ENCODE measurements at places on chromosomes 12 and 14.

DNA sequence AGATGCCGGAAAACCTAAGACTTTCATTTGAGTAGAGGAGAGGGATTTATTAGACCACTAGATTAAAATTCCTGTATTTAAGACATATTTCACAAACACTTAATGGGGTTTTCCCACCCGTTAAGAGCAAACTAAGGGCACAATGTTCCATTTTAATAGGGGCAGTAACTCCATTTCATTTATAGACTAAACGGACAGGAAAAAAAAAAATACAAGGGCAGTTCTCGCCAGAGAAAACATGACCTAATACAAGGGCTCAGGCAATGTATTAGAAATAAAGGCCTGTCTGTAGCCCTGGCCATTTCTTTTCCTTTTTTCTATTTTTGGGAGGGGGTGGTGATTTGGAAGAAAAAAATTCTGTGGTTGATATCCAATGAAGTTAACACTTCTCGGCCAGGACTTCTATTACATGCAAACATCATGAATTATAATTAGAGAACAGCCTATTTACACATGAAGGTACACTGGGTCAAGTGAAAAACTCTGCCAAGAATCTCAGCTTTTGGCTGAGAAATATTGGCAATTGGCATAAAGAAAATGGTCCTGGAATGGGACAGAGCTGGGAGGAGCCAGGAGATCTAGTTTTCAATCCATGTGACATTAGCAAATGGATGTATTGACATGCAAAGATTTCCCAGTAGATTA is 641.1 kb upstream of the TBX3 start:
- DNase-seq = no peak

DNA sequence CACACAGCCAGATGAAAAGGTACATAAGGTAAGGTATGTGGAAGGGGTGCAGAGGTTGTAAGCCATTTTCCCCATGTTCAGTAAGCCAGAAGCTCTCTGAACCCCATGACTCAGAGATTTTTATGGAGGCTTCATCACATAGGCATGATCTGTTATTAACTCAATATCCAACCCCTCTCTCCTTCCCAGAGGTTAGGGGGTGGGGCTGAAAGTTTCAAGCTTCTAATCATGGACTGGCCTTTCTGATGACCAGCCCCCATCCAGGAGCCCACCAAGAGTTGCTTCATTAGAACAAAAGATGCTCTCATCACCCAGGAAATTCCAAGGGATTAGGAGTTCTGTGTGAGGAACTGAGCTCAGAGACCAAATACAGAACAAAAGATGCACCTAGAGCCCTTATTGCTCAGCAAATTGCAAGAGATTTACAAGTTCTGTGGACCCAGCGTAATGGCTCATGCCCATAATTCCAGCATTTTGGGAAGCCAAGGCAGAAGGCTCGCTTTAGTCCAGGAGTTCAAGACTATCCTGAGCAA is 103.2 kb upstream of the DAAM1 start:
- DNase-seq = no peak

DNA sequence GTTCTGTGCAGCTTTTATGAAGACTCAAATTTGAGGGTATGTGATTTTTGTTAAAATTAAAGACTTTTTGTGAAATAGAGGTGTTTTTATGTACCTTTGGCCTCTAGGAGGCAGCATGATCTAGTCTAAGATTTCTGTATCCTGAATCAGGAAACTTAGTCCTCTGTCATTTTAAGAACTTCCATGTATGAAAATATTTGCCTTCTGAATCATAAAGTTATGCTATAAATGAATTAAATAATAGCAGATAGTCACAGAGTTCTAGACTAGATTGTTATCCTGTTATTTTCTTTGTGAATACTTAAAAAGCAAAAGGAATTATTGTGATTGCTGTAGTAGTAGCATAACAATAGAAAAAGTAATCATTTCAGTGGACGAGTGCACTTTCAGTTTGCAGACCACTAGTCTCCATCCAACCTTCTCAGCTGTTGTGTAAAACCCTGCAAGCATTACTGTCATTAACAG is 56.3 kb downstream of the FGD4 start:
- no peak for DNase-seq

DNA sequence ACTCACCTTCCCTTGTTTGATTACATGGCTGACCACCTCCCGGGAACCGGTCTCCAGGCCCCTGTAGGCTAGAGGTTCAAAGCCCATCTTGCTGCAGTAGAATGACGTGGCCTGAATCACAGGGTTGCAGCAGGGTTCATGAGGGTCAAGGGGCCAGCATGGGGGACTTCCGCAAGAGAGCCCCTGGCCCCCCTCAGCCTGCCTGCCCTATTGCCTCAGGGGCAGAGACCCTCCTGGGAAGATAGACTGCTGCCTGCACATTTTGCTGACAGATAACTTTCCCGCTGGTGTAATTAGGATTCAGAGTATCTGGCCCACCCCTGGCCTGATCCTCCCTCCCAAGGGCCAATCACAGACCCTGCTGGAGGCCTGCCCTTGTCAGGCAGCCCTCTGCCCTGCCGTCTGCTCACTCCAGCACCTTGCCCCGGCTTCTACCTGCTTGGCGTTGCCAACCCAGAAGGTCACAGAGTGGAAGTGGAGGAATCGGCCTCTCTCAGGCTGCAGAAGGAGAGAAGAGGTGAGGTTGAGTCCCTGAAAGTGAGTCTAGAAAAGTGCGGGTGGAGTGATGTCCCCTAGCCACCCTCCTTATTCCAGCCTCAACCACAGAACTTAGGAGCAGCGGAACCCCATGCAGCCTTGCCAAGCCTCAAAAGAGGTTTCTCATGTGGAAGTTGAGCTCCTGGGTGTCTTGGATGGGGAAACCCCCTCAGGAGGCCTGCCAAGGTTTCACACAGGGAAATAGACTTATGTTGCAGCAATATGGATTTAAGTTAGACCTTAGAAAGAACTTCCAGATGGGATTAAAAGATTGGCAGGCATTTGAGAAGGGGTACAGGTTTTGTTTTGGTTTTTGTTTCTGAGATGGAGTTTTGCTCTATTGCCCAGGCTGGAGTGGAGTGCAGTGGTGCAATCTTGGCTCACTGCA is 1.1 kb downstream of the HPD start:
- DNase-seq = no peak

GRCh38 chr14:47596232-47596631 is 79.2 kb downstream of the MDGA2 start:
- DNase-seq = no peak

DNA sequence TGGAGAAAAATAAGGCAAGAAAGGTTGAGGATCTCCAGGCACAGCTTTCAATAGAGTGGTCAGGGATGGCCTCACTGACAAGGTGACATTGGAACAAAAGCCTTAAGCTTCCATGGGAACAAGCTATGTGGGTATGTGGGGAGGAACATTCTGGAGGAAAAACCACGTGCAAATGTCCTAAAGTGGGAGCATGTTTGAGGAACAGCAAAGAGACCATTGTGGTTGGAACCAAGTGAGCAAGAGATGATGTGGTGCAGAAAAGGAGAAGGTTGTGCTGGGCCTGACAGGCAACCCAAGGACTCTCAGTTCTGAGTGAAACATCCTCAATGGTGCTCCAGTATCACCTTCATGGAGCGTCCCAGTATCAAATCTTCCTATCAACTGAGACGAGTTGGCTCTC is 184.0 kb downstream of the CAND1 start:
- no peak for DNase-seq

- peak; percentile 61 for DNase-seq
These were observed 953 bp upstream of the NXPH4 start for GRCh38 chr12:57215668-57216013.

GRCh38 chr14:82636426-82636825 is 1102.8 kb upstream of the SEL1L start:
- DNase-seq = no peak

GRCh38 chr14:92687681-92688433 is 60.6 kb downstream of the LGMN start:
- no peak for DNase-seq

- DNase-seq = no peak
These were observed 44.8 kb upstream of the PCED1B start for GRCh38 chr12:47034661-47035060.

All from activated T-cell treated with anti-CD3 and anti-CD28 coated beads, Interleukin-2, amount 50 U/mL, for 48 hours (primary cell).